Central memory CD4-positive, alpha-beta T cell (primary cell): ENCODE measurements at places on chromosomes 16 and 17.

DNA sequence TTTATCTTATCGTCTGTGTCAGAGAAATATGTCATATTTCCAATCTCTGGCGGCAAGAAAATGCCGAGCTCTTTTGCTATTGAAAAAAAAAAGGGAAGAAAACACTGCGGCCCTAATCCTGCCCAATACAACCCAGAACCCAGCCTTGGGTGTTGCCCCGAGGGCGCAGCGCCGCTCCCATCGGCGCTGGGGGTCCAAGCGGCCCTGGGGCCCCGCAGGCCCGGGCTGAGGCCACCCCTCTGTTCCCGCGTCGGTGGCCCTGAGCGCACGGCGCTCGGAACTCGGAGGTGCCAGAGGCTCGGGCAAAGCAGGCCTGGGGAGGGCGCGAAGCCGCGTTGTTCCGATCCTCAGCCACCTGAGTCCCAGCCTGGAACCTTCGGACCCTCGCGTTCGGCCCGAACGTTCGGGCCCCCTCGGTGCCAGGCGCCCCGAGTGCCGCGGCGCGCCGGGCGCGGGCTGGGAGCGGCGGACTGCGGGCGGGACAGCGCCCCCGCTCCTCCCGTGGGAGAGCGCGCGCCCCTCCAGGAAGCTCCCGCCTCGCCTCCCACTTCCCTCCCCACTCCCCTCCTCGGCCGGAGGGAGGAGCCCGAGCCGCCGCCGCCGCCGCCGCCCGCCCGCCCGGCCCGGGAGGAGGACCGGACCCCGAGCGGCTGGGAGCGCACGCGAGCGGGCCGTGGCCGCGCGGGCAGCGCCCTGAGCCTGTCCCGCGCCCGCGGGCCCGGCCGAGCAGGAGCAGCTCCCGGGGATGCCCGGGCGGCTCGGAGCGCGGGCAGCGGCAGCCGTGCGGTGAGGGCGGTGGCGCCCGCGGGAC is at the start of gene CPNE2:
TSS of gene CPNE2 (plus strand) at position 609 of the 811 bp plus-strand sequence. CDS start 18,160 bp downstream, outside the sequence.
- DNase-seq, result peak; percentile 8

DNA sequence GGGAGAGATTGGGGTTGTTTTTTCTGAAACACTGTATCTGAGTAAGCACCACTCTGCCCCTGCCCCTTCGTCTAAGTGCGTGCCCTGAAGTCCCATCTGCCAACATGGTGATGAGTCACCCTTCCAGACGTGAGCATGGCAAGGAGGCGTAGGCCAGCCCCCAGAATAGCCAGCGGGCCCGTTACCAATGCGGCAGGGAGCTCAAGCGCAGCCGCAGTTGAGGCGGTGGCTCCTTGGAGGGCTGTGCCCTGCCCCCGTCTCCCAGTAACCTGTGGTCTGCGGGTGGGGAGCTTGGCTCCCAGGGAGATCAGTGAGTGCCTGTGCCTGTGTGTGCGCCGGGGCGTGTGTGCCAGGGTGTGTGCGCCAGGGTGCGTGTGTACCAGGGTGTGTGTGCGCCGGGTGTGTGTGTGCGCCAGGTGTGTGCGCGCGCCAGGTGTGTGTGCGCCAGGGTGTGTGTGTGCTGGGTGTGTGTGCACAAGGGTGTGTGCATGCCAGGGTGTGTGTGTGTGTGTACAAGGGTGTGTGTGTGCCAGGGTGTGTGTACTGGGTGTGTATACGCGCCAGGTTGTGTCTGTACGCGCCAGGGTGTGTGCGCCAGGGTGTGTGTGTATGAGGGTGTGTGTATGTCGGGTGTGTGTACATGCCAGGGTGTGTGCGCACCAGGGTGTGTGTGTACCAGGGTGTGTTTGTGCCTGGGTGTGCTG is 98.6 kb upstream of the CHMP6 start:
- DNase-seq, result peak; percentile 30

DNA sequence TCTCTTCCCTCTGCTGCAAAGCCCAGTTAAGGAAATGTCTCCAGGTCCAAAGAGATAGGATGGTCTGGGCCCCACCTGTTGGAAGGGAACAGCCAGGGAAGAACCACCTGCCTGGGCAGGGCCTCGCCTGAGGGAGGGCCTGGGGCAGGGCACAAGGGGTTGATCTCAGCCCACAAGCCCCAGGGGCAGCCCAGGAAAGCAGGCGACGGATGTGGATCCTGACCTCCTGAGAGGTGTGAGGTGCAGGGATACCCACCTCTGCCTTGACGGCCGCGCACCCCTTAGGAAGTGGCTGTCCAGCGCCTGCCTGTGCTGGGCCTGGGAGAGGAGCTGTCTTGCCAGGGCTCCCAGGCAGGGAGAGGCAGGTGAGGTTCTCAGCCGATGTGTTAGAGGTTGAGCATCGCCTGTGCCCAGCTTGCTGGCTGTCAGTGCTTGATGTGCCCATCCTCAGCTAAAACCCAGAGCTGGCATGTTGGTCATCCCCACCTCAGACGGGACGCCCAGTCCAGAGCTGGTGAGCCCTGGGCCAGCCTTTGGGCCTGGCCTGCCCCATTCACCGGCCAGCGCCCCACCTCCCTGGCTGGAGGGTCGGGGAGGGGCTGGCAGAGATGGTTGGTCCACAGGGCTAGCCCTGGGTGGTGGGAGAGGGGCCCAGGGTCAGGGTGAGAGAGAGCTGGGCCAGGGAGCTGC is 434 bp downstream of the CEMP1 start:
- DNase-seq, result no peak

- DNase-seq, result no peak
These were observed 17.7 kb downstream of the EFCAB5 start for GRCh38 chr17:29958947-29959657.

- no peak for DNase-seq
These were observed 225.9 kb upstream of the IRX3 start for GRCh38 chr16:54512467-54512995.

DNA sequence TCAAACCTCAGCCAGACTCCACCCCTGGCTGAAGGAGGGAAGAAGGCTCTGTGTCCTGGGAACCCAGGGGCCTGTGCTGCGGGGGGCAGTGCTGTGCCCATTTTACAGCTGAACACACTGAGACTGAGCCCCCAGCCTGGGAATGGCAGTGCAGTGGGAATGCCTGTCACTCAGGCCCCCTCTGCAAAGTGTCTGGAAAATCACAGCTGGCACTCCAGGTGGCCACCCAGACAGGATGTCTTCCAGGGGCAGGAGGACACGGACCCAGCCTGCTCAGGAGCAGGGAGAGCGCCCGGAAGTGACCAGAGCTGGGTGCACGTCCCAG is 32.6 kb downstream of the ZNF469 start:
- no peak for DNase-seq

DNA sequence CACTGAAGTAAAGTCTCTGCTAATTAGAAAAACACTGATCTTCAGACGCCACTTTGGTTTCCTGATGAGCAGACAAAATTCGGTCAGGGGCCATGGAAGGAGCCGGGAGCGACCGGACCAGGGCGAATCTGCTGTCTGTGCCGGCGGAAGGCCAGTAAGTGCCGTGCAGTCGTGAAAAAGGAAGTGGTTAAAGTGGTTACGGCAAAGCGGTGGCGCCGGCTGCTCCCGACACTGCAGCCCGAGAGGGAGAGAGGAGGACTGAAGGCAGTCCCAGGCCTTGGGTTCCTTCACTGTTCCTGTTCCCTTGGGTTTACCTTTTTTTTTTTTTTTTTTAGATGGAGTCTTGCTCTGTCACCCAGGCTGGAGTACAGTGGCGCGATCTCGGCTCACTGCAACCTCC is 17.3 kb upstream of the HEXD start:
- peak; percentile 39 for DNase-seq

GRCh38 chr16:86052115-86052670 is 153.2 kb downstream of the IRF8 start:
- DNase-seq, result no peak

DNA sequence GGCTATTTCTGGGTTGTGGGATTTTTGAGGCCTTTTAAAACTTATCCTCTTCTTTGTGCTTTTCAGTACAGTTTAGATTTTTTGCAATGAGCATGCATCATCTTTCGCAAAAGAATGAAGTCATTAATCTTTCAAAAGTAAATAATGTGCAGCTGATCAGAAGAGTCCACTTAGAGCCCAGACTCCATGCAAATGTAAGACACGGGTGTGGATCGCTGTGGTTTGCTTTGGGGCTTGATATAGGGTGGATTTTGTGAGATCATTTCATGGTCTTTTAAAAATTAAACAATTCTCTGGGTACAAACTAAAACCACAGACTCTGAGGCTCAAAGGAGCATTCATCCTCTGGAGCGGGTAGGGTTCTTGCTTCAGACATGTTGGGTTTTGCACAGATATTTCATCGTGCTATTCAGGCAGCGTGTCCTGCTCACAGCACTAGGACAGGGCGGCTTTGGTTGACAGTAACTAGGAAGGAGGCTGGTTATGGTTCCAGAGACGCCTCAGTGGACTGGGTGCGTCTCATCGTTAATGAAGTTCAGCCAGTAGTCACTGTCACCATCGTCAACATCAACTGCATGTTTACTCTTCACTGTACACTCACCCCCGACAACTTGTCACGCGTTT is 129.4 kb upstream of the PLCG2 start:
- DNase-seq, result no peak

- no peak for DNase-seq
These were observed 7.9 kb downstream of the KATNB1 start for GRCh38 chr16:57743458-57743857.

DNA sequence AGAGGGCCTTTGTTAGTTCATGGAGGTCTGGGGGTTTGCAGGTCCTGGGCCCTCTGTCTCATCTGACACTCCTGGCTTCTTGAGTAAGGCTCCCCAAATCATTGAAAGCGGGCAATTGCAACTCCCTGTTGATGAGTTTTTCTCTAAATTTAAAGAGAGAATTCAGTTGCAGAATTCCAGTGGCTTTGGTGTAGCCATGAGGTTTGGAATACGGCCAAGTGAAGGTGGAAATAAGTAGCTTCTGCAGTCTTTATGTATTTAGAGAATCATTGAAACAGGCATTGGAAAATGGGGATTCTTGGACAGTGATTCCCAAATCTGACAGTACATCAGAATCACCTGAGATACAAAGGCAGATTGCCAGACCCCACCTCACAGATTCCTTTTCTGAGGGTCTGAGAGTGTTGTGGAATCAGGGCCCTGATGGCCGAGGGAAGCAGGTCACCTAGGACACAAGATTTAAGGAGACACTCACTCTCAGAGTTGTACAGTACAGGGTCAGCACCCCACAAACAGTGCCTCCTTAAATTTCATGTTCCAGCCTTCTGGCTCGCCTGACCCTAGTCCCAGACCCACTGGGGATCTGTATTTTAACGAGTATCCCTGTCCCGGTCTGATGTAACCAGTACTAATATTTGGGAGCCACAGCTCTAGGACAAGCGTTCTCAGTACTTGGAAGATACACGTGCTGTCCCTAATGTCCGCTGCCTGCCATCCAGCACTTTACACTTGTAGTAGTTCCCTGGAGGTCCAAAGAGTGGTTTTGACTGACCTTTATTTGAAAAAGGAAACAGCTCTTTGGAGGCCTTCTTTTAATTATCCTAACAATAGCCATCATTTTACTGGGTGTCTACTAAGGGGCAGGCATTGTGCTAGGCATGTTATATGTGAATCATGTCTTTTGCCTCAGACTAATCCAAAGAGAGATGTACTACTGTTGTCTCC is 37.8 kb downstream of the YPEL2 start:
- DNase-seq, result no peak

GRCh38 chr17:76969598-76970172 is 101.5 kb downstream of the MGAT5B start:
- no peak for DNase-seq

GRCh38 chr16:66894948-66895688 is 14.8 kb downstream of the PDP2 start:
- DNase-seq, result peak; percentile 42

DNA sequence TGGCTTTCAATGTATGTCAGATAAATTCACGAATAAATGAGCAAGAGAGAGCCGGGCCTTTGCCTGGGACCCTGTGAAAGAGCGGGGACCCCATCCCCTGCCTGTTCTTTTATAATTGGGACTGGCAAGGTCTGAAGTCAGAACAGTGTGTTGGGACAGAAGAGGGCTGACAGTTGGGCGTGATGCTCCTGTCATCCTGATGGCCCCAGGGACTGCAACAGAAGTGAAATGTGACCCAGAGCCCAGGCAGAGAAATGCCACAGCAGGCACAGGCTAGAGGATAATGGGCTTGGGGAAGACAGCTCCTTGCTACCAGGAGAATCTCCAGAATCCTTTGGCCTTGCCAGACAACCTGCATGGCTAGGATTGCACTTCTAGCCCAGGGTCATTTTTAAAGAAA is 37.9 kb downstream of the GSG1L start:
- DNase-seq, result no peak

DNA sequence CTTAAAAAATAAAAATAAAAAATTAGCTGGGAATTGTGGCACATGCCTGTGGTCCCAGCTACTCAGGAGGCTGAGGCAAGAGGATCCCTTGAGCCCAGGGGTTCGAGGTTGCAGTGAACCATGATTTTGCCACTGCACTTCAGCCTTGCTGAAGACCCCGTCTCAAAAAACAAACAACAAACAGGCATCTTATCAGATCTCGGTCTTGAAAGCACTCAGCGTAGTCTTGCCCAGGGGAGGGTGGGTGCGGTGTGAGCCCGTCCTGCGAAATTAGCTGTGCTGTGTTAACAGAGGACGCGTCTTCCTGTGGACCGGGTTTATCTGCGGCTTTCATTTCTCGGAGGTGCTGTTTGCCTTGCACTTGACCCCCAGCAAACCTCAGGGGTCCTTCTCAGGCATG is 5.4 kb downstream of the GAA start:
- DNase-seq, result no peak

- no peak for DNase-seq
These were observed 18.9 kb downstream of the NTAN1 start for GRCh38 chr16:15037003-15037402.

- peak; percentile 76 for DNase-seq
These were observed at the start of gene EPOP for GRCh38 chr17:38674749-38675615. EPOP (minus strand) TSS chr17:38674957; CDS start chr17:38674495, 462 bp downstream.

DNA sequence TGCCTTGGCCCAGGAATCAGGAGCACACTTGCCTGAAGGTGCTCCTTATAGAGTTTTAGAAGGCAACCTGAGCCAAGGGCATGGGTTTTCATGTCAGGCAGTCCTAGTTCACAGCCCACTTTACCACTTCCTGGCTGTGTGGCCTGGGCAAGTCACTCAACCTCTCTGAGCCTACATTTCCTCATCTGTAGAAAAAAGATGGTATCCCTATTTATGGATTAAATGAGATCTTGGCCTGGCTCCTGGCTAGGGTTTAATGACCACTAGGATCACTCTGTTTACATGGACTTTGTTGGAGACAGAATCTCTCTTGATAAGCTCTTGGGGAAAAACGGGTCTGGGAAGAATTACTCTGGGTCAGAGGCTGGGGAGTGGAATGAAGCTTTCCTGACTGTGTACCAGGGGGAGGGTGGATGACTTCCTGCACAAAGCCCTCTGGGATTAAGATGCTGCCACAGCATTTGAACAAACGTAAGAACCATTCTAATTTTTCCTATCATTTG is 2.3 kb downstream of the MT2A start:
- no peak for DNase-seq

GRCh38 chr16:12186774-12187335 is 210.3 kb downstream of the SNX29 start:
- no peak for DNase-seq

DNA sequence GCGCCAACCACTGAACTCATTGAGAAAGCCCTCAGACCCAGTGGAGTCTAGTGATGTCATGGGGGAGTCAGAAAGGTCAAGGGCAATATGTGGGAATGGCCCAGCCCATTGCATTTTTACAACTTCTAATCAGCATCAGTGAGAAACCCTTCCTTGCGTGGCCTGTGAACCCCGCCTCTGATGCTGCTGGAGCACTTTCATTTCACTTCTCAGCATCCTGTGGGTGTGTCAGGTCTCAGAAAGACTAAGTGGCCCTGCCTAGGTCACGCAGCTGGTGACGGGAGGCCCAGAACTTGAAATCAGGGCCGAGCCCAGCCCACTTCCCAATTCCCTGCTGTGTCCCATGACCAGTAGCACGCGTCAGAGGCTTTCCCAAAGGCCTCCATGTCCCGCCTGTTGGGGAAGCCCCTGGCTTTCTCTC is 6.1 kb downstream of the DNAI2 start:
- peak; percentile 70 for DNase-seq
